ENCODE measurements at places on chromosomes 4 and X.

- no peak for DNase-seq
Observed at GRCh38 chr4:27020203-27020602, 159.6 kb downstream of the STIM2 start.

DNA sequence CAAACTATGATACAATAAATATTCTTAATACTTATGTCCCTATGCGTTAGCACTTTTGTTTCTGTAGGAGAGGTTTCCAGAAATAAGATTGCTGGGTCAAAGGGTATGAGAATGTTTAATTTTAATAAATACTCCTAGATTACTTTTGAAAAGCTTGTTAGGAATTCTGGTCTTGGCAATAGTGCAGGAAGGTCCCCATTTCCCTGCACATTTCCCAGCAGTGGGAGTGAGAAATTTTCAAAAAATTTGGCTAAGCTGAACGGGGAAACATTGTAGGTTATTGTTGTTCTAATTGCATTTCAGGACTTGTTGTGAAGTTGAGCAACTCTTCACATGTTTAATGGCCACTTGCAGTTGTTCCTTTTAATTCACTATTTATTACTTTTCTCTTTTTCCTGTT lies 27.1 kb downstream of the IGFBP7 start:
- DNase-seq: no peak

DNA sequence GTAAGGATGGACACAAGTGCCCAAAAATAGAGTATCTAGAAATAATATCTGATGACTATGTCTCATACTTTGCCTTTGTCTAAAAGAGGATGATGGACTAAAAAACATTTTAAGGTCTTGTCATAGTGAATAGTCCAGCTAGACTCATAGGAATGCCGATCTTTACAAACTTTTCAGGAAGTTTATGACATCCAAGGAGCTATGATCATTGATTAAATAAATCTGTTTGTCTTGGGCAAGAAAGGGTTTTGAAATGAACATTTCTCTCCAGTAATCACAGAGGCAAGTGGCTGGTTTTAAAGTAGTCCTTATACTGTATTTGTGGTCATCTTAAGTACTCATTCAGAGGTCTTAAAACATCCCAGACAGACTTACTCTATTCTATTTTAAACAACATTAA lies 109.8 kb downstream of the MAPK10 start:
- no peak for DNase-seq

GRCh38 chr4:153929675-153930074 lies 140.8 kb upstream of the SFRP2 start:
- no peak for DNase-seq

- no peak for DNase-seq
Observed at GRCh38 chr4:185318679-185319078, 77.0 kb downstream of the LRP2BP start.

DNA sequence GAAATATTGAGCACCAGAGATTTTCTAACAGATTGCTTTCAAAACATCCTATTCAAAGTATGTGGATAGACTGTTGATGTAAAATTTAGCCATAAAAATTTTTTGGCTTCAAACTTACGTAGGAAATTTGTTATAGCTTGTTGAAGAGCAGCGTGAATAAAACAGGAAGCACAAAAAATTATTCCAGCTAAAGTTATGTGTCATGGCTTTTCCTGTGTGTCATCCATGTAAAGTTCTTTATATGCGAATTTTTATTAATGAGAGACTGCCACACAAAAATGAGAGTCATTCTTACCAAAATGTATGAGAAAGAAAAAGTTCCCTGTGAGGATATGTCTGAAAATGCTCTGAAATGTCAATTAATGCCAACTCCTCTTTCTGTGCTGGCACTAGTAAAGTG lies 19.5 kb downstream of the EPGN start:
- no peak for DNase-seq

DNA sequence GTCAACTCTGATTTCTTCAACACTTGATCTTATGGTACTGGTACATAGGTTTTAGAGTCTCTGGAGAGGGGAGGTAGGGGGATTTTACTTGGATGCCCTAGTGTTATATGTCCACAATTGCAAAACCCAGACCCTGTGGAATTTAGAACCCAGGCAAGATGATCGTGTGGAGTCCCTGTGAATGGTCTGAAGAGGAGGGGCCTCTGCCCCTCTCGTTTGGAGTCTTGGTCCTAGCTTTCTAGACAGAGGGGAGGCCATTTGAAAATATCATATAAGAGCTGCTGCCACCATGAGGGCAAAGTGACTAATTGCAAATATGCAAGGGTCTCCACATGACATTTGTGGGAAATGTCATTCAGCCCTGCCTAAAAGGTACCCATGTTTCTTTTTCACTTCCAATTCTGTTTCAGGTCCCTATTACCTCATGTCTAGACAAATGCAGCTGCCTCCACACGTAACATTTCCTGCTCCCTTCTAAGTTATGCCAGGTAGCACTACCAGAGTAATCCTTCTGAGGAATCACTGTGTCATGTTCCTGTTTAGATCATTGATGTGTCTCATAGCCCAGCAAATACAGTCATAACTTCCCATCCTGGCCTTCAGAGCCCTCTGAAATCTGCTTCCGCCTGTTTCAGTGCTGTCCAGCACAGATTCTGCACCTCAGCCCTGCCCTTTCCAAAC lies 126.8 kb downstream of the KLHL8 start:
- DNase-seq: no peak

GRCh38 chr4:2280531-2281300 lies 18.8 kb upstream of the MXD4 start:
- DNase-seq: no peak

- no peak for DNase-seq
Observed at GRCh38 chr4:169270810-169271691, at the start of gene SH3RF1. TSS of gene SH3RF1 (minus strand) at chr4:169270956. CDS start at chr4:169269212, 1,744 bp downstream.

- no peak for DNase-seq
Observed at GRCh38 chrX:43065978-43066377, 288.0 kb upstream of the PPP1R2C start.

DNA sequence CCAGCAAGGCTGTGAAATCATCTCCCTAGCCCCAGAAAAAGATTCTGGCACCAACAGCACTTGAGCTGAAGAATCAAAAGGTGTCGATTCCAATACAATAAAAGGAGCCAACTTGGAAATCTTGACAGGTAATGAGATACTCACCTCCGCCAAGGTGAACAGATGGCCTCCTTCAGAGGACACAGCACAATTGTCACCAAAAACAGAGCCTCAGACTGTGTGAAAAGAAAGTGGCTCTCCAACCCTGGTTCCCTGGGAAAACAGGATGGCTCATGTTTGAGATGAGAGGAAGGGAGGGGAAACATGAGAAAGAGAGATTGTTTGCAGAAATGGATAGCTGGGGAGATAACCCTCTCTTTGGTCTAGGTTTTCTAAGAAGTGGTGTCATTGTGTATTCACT lies 168.9 kb downstream of the HS3ST1 start:
- no peak for DNase-seq

- DNase-seq: no peak
Observed at GRCh38 chrX:105463473-105463872, 243.0 kb upstream of the TEX13A start.

GRCh38 chr4:1310796-1311631 lies 21.3 kb downstream of the MAEA start:
- no peak for DNase-seq

DNA sequence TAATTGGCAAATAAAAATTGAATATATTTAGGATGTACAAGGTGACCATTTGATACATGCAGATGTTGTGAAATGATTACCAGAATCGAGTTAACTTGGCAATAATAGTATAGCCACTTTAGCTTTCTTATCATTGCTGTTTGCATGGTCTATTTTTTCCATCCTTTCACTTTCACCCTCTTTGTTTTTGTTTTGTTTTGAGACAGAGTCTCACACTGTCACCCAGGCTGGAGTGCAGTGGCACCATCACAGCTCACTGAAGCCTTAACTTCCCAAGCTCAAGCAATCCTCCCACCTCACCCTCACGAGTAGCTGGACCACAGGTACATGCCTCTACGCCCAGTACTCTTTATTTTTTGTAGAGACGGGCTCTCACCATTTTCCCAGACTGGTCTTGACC lies 218.6 kb upstream of the ADGRL3 start:
- no peak for DNase-seq

GRCh38 chr4:88911246-88912212 lies 145.5 kb downstream of the FAM13A start:
- no peak for DNase-seq

GRCh38 chr4:182143086-182143821 lies 99.9 kb upstream of the TENM3 start:
- no peak for DNase-seq

GRCh38 chr4:16092682-16093319 lies 9.0 kb upstream of the PROM1 start:
- DNase-seq: no peak

DNA sequence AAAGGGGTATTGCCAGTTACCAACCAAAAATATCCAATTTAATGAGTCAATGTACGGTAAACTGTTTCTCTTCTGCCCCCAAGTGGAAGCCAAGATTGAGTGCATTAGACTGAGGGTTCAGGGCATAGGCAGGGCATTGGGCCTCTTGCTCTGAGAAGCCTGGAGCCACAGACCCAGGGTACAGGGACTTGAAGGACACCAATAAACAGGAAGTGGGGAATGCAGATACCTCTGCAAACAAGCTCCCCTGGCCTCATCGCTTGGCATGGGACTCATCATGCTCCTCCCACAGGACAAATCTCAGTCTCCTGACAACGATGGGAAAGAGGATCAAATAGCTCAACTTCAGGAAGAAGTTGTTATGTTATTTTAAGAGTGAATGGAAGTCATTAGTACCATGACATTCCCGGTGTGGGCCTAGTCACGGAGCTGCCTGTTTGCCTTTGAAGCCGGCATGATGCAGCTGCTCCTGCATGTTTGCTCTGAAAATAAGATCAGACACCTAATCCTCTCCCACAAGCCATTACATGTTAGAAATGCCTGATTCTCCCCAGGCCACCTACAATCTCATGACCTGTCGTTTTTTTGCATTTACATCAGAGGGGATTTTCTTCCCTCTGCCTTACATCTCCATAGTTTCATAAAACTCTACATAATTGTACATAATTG lies 224.2 kb downstream of the RCHY1 start:
- DNase-seq: no peak

- no peak for DNase-seq
Observed at GRCh38 chr4:165662341-165662740, 210.7 kb upstream of the TLL1 start.

DNA sequence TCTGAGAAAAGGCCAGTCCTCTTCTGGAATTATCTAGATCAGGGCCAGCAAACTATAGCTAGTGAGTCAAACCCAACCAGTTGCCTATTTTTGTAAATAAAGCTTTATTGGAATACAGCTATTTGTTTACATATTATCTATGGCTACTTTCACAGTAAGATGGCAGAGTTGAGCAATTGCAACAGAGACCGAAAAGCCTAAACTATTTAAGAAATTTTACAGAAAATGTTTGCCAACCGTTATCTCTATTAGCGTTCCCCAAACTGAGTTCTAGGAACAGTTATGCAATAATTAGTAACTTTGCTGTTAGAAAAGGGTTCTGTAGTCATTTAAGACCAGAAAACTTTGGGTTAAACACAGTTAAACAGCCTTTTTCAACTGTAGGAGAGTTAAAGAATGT lies 10.5 kb downstream of the TEX13B start:
- DNase-seq: no peak

GRCh38 chrX:152733261-152733975 lies at the start of the genes CSAG1 and MAGEA12:
TSS of gene CSAG1 (minus strand) at chrX:152733721. CDS start at chrX:152732460, 1,261 bp downstream.
TSS of gene MAGEA12 (plus strand) at chrX:152733757. CDS start at chrX:152736162, 2,405 bp downstream.
- no peak for DNase-seq
